ENCODE measurements at places on chromosomes 2 and 18.
A peak's percentile ranks its signal among the peaks of the same experiment; 100 is the strongest.

DNA sequence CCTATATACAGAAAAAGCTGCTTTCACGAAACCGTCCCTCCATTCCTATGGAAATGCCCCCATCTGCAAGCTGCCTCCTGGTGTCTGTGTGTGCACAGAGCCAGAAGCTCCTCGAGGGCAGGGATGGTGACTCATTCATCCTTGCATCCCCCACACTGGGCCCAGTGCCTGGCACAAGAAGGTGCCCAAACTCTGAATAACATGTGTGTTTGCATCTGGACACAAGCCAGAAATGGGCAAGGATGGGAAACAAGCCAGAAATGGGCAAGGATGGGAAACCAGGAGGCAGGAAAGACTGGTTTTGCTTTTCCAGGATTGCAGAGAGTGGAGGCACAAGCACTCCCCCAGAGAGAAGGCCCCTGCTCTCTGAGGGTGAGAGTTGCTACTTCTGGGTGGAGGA is 313.9 kb downstream of the CELF4 start:
- DNase-seq: no peak

GRCh38 chr2:239881561-239882320 is 143.4 kb downstream of the NDUFA10 start:
- DNase-seq: no peak

GRCh38 chr2:8551622-8552074 is 130.2 kb upstream of the ID2 start:
- peak; percentile 55 for DNase-seq

DNA sequence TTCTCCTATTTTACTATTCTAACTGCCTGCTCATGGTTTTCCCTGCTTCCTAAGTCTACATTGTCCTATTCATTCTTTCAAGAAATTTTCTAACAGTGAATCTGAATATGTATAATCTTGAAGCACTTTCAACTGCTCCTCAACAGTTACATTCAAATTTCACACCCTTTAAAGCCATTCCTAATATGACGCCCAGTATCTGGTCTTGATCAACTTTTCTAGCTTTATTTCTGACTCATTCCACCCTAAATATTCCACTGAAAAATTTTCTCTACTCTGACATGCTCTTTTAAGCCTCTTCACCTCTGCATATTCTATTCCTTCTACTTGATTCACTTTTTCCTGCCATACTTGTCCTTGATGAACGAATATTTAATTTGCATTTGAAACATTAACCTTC is 1893.9 kb upstream of the PIK3C3 start:
- DNase-seq: no peak

GRCh38 chr2:182587831-182588230 is 128.2 kb upstream of the DNAJC10 start:
- no peak for DNase-seq
